ENCODE measurements at places on chromosomes 3 and 15.

- DNase-seq: no peak
Observed at GRCh38 chr3:187120326-187120725, 19.0 kb downstream of the RPL39L start.

DNA sequence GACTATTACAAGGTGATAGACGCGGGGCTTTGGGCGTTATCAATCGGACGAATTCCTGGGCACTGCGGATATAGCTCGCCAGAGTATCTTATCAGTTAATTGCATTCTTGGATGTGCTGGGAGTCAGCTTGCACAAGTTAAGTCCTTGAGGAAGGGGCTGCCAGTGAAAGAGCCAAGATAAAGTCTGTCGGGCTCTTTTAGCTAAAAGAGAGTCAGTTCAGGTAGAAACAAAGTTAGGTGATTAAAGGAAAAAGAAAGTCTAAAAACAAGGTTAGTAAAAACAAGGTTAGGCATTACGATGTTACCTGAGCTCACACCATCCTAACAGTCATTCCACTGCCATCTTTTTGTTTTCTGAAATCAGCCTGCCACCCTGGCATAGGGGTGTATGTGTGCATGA lies 6.1 kb upstream of the MCF2L2 start:
- no peak for DNase-seq

DNA sequence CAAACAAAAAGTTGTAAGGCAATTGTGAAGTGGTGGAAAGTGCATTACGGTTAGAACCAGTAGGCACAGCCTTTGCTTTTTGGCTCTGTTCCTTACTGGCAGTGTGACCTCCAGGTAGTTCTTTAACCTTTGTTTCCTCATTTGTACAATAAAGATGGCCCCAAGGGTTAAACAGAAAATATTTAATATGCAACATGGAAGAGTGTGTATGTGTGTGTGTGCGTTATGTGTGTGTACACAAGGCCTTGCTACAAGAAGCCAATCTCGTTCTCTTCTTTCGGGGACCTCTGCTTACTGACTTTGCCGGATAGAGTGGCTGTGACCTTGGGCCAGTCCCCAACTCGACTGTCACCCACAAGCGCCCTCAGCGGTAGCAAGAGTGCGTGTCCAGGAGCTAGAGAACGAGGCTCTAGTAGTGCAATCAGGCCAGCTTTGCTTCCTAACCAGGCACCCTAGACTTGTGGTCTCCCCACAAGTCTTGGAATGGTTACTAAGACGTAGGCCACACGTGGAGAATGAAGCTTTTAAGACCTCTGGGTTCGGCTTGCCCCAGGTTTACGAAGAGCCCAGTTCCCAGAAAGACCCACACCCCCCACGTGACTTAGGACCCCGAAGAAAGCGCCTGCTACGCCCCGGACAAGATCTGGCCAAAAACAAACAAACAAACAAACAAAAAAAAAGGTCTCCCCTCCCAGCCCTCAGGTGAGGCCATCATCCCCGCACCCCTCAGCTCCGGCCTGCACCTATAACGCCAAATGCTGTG lies 593 bp downstream of the CIAO2A start:
- DNase-seq: no peak

DNA sequence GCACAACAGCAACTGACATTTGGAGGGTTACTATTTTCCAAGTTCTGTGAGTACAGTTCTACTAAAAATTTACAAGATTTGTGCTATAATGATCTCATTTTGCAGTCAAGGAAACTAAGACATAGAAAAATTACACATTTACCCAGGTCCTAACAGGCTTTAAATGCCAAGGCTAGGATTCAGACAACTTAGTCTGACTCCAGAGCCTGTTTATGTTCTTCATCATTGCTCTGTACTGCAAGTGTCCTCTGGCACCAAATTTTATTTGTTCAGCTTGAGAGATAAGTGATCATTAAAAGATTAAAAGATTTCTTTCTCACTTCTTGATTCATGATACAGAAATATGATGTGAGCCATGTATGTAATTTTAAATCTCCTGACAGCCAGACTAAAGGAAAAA lies 290.8 kb downstream of the UBE2E2 start:
- no peak for DNase-seq

GRCh38 chr15:37902126-37902525 lies 32.3 kb upstream of the TMCO5A start:
- no peak for DNase-seq

DNA sequence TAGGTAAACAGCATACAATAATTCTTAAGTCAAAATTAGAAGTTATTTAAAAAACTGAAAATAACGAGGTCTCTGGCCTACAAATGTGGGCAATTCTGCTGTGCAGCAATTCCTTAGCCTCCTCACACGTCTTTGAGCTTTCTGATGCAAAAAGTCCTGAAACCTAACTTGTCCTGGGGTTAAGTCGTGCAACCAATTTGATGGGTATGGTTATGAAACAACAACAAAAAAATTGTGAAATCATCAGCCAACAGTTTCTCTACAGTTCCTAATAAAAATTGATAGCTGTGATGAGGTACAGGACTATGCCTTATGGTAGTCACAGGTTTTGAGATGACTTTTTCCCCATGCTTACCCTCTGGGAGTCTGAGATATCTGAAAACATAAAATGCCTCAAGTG lies 6.5 kb upstream of the GLB1 start:
- DNase-seq: no peak

GRCh38 chr15:100112061-100112420 lies 229.7 kb downstream of the ADAMTS17 start:
- DNase-seq: no peak

DNA sequence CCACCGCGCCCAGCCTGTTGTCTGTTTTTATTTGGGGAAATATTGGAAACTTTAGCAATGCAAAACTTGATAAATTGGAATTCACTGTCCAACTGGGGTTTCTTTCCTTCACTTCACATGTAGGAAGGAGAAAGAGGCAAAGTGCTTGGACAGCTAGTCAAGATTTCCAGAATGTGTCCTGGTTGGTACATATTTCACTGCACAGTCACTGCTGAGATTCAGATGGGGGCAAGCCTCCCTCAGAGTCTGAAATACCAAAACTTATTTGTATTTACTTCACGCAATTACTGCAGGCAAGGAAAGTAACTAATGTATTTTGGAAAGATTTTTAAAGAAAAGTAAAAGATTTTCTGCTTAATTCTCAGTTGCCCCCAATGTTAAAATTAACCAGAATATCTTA lies 21.0 kb downstream of the LRRC31 start:
- DNase-seq: no peak

- no peak for DNase-seq
Observed at GRCh38 chr15:63990454-63990853, 55.8 kb downstream of the DAPK2 start.

DNA sequence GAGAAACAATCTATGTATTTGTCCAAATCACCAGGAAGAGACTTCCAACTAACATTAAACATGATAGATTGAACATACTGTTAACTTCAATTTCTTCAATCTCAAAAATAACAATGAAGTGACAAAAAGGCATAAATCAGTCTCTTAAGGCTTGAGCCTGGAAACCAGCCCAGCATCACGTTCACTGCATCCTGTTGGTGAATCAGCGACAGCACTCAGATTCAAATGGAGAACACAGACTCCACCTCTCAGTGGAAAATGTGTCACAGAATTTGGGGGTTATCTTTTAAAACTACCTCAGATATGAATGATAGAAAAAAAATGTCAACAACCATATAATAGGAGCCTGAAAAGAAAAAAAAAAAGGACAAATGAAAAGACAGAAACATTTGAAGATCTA lies 212.0 kb downstream of the MINAR1 start:
- DNase-seq: no peak

DNA sequence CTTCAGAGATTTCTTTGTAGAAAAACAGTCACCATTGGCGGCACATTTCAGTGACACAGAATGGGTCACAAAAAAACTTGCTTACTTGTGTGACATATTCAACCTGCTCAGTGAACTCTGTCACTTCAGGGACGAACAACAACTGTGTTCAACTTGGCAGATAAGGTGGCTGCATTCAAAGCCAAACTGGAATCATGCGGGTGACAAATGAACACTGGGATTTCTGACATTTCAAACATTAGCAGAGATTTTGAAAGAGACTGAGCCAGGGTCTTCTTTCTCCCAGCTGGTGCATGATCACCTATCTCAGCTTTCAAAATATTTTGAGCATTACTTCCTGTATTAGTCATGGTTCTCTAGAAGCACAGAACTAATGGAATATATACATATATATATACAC lies 1.9 kb upstream of the EID1 start:
- DNase-seq: no peak

GRCh38 chr3:111952086-111952485 lies 26.7 kb upstream of the ABHD10 start:
- DNase-seq: no peak

- DNase-seq: no peak
Observed at GRCh38 chr15:99631255-99631654, 65.5 kb downstream of the MEF2A start.

- DNase-seq: no peak
Observed at GRCh38 chr3:122940628-122941086, 86.9 kb downstream of the SEMA5B start.

- no peak for DNase-seq
Observed at GRCh38 chr3:101946906-101947305, 97.6 kb downstream of the NFKBIZ start.

DNA sequence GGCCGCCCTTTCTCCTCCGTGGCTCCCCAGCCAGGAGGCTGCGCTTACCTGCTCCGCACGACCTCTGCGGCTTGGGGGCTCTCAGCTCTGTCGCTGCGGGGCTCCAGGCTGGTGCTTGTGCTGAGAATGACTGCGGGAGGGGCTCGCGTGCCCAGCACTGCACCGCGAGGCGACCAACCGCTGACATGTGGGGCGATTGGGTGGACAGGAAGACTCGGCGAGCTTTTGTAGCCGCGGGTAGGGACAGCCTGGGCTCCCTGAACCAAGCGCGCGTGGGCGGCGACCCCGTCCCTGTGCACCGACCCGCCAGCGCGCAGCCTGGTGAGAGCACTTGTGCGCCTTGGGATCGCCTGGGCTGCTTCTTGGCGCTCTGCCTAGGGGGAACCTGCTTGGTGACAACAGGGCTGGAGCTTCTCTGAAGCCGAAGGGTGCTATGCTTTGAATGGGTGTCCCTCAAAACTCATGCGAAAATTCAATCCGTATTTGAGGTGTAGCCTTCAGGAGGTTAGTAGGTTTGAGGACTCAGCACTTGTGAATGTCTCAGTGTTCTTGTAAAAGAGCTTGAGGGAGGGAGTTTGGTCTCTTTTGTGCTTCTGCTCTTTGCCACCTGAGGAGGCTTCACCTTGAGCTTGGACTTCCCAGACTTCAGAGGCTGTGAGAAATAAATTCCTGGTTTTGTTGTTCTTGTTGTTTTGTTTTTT lies 50.4 kb downstream of the IL12A start:
- no peak for DNase-seq

DNA sequence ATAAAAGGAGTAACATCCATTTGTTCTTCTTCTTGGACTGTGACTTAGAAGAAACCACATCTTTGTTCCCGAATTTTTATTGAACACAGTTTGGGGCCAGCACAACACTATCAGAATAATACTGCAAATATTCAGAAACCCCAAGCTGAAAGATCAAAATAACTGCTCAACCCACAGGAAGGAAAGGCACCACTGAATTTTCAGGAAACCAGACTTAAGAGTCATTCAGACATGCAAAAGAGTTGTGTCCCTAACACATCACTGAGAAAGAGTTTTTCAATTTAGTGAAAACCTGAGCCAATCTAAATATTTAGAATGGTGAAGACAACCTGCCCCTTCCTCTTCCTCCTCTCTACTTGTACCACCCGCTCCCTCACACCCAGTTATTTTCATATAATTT lies 295.0 kb upstream of the RORA start:
- no peak for DNase-seq

DNA sequence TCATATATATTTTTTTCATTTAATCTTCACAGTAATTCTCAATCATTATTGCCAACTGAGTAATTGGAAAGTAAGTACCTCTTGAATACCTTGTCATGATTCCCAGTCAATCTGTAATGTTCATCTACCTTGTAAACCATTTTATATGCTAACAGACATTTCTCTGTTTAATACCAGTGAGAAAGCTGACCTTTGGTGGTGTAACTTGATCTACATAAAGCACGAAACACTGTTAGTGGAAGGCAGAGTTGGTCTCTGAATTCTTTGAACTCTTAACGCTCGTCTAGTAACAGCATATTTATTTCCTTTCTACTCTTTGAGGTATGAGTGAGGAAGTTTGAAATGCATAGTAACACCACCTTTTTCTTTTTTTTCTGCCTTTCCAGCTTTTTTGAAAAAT lies 59.5 kb downstream of the SLC25A26 start:
- DNase-seq: no peak

DNA sequence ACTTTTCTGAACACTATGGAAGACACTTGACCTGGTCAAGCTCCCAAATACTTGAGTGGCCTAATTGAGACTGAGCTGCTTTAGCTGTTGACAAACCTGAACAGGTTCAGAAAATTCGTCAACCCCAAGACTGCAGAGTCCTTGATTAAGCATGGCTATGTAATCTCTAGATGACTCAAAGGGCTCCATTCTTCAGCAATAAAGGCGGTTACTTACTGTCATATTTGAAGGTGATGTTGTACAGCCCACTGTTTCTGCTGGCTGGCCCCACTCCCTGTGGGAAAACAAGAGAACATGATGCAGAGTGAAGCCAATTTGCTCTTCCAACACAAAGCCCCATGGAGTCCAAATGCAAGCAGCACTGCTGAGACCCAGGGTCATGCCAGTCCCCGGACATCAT lies 45.1 kb downstream of the IL17RD start:
- DNase-seq: no peak

GRCh38 chr15:33236841-33237509 lies 42.5 kb upstream of the FMN1 start:
- no peak for DNase-seq

DNA sequence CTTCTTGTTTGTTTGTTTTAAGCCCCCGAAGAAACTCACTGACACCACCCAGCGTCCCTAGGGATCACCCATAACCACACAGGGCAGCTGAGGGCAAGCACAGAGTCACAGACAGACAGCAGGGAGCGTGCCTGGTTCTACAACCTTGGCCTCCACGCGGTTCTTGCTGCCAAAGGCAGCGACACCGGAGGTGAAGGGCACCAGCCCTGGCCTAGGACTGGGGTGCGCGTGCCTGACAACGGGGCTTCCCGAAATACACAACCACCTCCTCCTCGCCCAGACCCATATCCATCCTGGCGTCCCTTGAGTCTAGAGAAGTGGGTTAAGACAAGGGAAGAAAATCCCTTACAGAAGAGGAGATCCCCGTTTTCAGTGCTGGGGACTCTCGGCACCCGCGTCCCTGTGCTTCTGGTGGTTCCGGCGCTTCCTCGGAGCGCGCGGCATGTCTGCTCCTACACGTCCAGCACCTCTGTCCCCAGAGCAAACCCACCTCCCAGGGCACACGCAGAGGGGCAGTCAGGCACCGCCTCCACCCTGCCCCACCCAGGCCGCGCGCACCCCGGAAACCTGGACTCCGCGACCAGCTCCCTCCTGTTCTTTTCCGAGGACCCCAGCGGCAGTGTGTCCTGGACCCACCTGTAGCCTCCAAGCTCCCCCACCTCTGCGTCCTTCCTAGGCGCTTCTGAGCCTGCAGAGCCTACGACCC lies 911 bp downstream of the RFTN1 start:
- DNase-seq: no peak

- DNase-seq: no peak
Observed at GRCh38 chr3:66104535-66104934, 65.8 kb upstream of the MAGI1 start.

GRCh38 chr3:73164622-73165021 lies 103.2 kb downstream of the EBLN2 start:
- DNase-seq: no peak

GRCh38 chr3:169128579-169128978 lies 534.9 kb downstream of the MECOM start:
- no peak for DNase-seq

Measured in stimulated activated CD8-positive, alpha-beta memory T cell treated with anti-CD3 and anti-CD28 coated beads, Interleukin-15, amount 100 ng/mL, for 4 hours (primary cell).